ENCODE measurements at places on chromosomes 7 and 10.

GRCh38 chr10:117550599-117551329 is 8.2 kb downstream of the EMX2 start:
- DNase-seq = no peak

- DNase-seq = no peak
Observed at GRCh38 chr7:96449094-96449493, 127.2 kb upstream of the SLC25A13 start.

GRCh38 chr10:58778966-58779365 is 266.3 kb downstream of the BICC1 start:
- no peak for DNase-seq

- no peak for DNase-seq
Observed at GRCh38 chr10:114751856-114752255, 69.7 kb upstream of the FHIP2A start.

GRCh38 chr10:126924180-126924914 is 19.1 kb downstream of the DOCK1 start:
- no peak for DNase-seq

- no peak for DNase-seq
Observed at GRCh38 chr7:97015756-97016380, 8.8 kb downstream of the DLX5 start.

DNA sequence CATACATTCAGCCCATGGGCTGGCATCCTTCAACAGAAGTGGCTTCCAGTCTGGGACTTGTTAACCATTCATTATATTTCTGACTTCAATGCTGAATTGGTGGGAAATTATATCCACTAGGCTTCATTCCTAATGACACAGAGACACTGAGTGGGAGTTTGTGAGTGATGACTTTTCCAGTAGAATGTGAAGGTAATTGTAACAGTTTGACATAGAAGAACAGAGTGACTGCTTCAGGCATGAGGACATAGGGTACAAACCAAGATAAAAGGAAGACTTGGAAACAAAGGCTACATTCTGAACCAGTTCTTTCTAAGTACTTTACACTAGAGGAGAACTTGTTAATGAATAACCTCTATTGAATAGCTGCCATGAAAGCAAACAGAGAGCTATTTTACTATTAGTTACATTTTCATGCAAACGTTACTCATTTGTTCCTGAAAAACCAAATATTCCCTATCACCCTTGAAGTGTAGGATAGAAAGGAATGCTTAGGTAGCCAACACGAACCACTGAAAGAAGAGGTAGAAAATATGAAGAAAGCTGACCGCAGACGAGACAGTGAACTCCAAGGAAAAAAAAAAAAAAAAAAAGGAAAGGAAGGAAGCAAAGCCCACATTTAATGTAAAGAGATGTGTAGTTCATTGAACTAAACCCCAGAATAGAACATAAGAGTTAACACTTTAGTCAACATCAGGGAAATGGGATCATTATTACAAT is 237.0 kb upstream of the SEMA3C start:
- DNase-seq = peak; percentile 100

GRCh38 chr7:104005197-104005596 is 15.7 kb upstream of the RELN start:
- DNase-seq = peak; percentile 82

DNA sequence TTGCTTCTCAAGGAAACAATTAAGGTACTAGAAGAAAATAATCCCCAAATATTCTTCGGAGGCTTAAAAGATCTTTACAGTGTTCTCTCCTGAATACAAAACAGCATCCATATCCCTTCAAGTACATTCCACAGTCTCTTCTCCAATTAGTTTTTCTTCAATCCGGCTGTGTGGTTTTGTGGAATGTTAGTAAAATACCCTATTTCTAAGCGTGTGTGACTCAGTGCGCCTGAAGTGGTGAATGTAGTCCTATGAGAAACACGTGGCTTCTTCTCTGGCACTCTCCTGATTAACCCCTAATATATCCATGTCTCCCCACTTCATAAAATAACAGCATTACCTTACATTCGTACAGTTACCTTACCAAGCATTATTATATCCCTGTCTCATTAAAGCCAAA is 570.2 kb downstream of the ARL4A start:
- no peak for DNase-seq

GRCh38 chr10:18368682-18369081 is 228.5 kb downstream of the CACNB2 start:
- DNase-seq = no peak

GRCh38 chr10:90732581-90732980 is 125.3 kb downstream of the HTR7 start:
- no peak for DNase-seq

- DNase-seq = peak; percentile 46
Observed at GRCh38 chr10:79116801-79117723, 48.3 kb downstream of the ZMIZ1 start.

DNA sequence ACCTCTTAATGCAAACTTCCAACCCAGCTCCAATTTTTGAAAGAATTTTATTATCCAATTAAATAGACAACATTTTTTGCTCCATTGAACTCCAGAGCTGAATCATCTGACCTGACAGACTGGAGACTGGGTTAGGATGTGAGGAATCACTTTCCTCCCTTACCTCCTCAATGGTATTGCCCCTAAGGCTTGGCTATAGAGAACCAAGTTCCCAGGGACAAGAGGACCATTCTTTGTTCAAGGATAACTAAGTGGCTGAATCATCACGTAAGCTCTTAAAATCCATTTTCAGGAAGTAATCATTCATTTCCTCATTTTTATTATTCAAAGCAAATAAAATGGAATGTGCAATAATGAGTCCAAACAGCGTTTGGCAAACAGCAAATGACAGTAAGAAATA is 335.1 kb downstream of the GATA3 start:
- no peak for DNase-seq

GRCh38 chr10:46327685-46328084 is 40.9 kb downstream of the ANTXRL start:
- DNase-seq = no peak
